ENCODE measurements at places on chromosomes 3 and 15.
A peak's percentile ranks its signal among the peaks of the same experiment; 100 is the strongest.

- DNase-seq = peak; percentile 33
Measured at GRCh38 chr3:140499114-140499757, 178.6 kb upstream of the TRIM42 start.

DNA sequence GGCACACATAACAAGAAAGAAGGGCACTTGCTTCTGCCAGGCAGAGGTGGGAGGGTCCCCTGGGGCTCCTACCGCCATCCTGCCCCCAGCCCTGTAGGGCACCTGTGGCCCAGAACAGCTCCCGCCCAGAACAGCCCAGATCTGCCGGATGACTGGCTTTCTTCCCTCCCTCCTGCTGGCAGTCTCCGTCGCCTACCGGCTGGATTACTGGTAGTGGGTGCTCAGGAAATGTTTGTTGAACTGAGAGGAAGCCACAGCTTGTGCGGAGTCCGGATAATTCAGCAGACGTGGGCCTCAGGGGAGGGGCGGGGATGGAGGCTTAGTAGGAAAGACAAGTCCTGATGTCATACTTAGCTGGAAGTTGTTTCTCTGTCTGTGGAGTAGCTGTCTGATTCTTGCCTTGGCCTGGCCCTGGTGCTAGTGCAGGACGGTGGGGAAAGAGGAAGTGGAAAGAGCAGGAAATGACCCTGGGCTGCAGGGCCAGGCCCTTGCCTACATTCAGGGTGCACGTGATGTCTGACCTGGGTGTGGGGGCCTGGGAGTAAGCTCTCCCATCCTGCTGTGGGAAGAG lies 6.7 kb downstream of the CCDC9B start:
- DNase-seq = peak; percentile 86

DNA sequence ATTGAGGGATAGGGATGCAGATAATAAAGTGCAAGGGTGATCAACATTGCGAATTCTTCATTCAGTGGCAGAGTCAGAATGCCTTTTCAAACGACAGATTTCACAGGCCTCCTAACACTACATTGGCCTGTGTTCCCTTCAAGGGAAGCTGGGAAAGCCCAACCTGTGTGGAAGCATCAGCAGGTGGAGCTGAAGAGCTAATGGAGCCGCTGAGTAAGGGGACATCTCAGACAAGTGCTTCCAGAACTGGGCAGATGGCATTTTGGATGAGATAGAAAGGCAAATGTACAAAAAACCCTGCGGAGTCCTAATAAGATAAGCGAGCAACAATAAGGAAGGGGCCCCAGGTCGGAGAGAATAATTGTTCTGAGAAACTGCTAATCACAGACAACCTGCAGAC lies 8.5 kb upstream of the SLC24A5 start:
- DNase-seq = peak; percentile 37

GRCh38 chr3:114746502-114746901 lies 400.6 kb downstream of the ZBTB20 start:
- no peak for DNase-seq

DNA sequence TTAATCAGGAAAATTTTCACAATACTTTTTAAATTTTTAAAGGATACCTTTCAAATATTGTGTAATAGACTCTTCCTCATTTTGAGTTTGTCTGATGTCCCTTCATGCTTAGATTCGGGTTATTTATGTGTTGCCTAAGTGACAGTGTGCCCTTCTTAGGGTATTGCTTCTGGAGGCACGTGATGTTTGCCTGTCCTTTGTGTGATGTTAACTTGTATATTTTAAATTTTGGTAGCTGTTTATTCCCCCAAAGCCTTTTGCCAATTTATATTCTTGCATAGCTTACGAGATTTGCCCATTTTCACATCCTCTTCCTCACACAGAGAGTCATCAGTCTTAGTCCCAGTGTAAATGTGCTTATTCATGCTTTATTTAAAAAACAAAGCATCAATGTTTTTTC lies 433.1 kb downstream of the EPHB1 start:
- DNase-seq = no peak
